ENCODE measurements at places on chromosomes 1 and 21.

DNA sequence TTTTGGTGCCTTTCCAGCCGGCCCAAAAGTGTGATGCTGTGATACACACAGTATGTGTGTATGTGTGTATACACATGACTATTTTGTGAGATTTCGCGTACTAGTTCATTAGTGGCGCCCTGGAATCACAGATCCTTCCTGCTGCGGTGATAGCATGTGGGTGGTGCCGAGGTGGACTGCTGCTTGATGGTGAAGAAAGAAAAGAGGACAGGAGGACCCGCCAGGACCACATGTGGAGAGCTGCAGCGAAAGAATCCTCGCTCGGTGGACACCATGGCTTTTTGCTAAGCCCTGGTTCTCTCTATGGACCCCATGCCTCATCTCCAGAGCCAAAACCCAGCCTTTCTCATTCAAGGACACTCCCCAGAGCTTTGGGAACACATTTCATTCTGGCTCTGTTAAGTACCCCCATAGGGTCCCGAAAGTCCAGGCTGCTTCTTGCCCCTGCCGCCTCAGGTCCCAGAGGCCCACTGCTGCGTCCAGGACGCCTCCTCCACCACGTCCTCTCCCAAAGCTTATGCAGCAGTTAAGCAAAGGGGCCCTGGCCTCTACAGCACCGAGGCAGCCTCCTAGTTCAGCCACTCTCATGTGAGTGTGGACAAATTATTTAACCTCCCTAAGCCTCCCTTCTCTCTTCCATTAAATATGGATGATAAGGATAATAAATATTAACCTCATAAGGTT is 32.8 kb upstream of the COX20 start:
- no peak for DNase-seq

DNA sequence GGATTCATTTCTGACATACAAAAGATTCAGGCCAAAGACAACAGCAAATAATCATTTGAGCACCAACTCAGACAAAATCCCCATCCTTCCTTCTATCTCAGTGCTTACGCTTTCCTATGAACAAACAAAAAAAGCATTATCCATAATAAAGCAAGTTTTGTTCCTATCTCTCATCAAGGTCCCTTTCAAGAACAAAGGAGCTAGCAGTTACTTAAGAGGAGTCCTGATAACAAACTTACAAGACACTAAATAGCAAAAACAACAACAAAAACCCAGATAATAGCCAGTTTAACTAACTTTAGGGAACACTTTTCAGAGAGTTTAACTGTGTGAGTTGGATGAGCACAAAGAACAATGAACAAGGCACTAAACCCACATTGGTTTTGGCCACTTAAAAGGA is 10.5 kb downstream of the EVI5 start:
- no peak for DNase-seq

GRCh38 chr1:107782217-107782845 is 182.6 kb downstream of the VAV3 start:
- DNase-seq, result no peak

- no peak for DNase-seq
These were observed 12.8 kb upstream of the MPL start for GRCh38 chr1:43324810-43325209.

- DNase-seq, result peak; percentile 74
These were observed 12.4 kb downstream of the RNF220 start for GRCh38 chr1:44417351-44418021.

DNA sequence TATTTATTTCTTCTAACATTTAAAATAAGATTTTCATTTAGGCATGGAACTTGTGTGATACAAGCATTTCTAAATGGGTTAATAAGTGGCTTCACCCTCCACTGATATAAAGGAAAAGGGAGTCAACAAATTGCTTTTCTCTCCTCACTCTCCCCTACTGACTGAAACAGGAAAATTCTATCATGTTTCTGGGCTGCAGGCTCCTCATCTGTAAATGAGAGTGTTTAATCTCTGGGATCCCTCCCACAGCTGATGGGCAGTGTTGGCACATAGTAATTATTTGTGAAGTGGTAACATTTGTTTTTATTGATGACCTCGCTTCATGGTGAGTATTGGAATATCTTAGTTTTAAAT is 69.8 kb upstream of the WARS2 start:
- DNase-seq, result no peak

GRCh38 chr1:95304803-95305202 is 70.8 kb downstream of the RWDD3 start:
- no peak for DNase-seq

DNA sequence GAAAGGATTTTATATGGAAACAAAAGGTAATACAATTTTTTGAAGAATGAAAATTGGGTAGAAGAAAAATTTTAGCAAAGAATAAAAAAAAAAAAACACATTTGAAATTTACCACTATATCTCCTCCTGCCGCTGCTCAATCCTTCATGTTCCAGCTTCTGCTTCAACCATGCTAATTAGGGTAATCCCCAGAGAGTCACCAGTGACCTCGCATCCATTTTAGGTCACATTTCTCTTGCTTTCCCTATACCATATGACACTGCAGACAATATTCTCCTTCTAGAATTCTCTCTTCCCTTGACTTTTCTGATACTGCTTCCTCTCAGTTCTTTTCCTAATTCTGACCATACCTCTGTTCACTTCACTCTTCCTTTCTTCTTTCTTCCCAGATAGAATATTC is 237.1 kb downstream of the USH2A start:
- DNase-seq, result no peak

DNA sequence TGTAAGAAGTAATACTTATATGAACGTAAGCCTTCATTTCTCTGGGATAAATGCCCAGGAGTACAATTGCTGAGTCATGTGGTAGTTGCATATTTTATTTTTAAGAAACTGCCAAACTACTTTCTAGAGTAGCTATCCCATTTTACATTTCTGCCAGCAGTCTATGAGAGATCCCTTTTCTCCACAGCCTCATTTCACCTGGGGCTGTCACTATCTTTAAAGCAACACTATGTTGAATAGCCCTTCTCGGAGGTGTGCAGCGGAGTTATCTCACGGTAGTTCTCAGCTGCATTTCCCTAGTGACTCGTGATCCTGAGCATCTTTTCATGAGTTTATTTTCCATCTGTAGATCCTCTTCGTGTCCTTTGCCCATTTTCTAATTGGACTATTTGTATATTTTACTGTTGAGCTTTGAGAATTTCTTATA is 93.4 kb downstream of the ADARB1 start:
- DNase-seq, result no peak

DNA sequence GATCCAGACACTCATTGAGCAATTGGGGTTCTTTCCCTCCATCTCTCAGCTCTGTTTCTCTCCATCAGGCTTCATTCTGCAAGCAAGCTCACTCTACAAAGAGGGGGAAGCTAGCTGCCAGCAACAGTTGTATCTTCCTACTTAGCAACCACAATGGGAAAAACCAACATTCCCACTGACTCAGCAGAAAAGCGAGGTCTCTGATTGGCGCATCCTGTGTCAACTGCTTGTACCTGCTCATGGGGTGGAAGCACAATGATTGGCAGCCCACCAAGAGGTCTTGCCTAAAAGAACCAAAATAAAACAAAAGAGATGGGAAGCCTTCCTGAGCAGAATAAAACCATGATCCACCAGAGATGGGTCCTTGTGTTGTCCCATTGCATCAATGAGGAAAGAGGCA is 4.0 kb upstream of the CDA start:
- peak; percentile 28 for DNase-seq

- DNase-seq, result no peak
These were observed 9.4 kb upstream of the NT5C1A start for GRCh38 chr1:39681294-39681693.

GRCh38 chr1:196951711-196952394 is 8.3 kb downstream of the CFHR2 start:
- DNase-seq, result no peak

- no peak for DNase-seq
These were observed 64.1 kb downstream of the TMCO4 start for GRCh38 chr1:19735440-19736127.

GRCh38 chr1:54230507-54231339 is 30.8 kb downstream of the MRPL37 start:
- no peak for DNase-seq

- DNase-seq, result no peak
These were observed 12.6 kb downstream of the SZT2 start for GRCh38 chr1:43402089-43402865.

DNA sequence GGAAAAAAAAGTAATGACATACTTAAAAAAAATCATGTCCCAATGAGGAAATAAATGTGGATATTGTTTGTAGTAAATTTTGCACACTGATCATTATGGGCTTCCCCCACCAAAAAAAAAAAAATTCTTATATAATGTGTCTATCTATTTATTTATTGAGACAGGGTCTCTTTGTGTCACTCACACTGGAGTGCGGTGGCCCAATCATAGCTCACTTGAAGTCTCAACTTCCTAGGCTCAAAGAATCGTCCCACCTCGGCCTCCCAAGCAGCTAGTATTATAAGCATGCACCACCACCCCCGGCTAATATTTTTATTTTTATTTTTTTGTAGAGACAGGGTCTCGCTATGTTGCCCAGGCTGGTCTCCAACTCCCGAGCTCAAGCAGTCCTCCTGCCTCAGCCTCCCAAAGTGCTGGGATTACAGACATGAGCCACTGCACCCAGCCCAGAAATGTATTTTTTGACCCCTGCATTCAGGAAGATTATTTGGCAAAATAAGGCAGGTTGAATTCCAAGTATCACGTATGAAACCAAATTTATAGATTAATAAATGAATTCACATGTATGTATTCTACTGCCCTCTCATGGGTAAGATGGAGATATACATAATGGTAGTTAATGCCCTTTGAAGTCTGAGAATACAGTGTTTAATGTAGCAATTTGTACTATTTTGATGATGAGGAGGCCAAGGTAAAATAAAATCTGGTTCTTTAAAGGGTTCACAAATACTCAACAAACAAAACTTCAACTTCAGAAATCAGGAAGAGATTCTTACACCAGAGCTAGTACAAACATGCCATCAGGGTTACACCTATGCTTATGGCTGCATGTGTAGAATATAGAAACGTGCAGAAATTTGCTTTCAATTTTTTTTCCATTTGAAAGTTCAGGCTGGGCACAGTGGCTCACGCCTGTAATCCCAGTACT is 1.4 kb upstream of the DENND2C start:
- no peak for DNase-seq

GRCh38 chr1:230113593-230114236 is 46.7 kb downstream of the GALNT2 start:
- no peak for DNase-seq

DNA sequence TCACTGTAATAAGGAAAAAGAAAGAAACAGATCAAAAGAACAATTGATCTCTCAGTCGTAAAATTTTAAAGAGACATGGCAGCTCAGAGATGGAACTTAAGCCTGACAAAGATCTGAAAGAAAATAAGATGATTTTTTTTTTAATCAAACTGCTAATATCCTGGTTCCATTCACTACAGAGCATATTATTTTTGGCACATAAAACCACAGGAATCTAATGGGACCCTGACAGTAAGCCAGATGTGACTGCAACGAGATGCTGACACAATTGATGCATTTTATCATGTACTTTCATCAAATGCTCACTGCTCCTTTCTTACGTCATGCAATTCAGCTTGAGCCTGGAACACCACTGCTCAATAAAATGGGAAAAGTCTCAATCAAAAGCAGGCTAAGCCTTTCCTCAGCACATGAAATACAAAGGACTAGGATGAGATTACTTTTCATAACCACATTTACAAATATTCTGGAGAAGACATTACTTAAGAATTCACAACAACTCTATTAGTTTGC is 16.6 kb downstream of the GPATCH2 start:
- DNase-seq, result no peak

- DNase-seq, result no peak
These were observed 28.3 kb upstream of the ZNF326 start for GRCh38 chr1:89966656-89967055.

- DNase-seq, result no peak
These were observed 304.1 kb downstream of the PBX1 start for GRCh38 chr1:164863056-164863455.
